Memory B cell (primary cell): ENCODE measurements at places on chromosomes 7 and 10.

- DNase-seq = no peak
Measured at GRCh38 chr7:15430911-15431310, 130.9 kb downstream of the AGMO start.

DNA sequence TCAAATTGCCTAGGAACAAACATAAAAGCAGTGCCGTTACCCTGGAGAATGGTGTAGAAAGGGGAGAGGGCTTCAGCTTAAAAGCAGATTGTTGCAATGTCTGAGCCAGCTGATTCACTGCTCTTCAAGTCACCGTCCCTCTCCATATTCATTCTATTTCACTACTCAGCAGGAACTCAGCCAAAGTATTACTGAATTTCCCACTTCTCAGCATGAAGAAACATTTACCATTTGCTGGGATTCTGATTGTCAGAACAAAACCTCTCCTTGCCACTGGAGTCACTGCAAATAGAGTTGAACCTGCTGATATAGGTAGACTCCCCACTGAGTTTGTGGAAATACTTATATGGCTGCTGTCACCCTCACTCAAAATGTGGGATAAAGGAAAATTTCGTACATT is 71.7 kb downstream of the PPP1R17 start:
- DNase-seq = no peak

DNA sequence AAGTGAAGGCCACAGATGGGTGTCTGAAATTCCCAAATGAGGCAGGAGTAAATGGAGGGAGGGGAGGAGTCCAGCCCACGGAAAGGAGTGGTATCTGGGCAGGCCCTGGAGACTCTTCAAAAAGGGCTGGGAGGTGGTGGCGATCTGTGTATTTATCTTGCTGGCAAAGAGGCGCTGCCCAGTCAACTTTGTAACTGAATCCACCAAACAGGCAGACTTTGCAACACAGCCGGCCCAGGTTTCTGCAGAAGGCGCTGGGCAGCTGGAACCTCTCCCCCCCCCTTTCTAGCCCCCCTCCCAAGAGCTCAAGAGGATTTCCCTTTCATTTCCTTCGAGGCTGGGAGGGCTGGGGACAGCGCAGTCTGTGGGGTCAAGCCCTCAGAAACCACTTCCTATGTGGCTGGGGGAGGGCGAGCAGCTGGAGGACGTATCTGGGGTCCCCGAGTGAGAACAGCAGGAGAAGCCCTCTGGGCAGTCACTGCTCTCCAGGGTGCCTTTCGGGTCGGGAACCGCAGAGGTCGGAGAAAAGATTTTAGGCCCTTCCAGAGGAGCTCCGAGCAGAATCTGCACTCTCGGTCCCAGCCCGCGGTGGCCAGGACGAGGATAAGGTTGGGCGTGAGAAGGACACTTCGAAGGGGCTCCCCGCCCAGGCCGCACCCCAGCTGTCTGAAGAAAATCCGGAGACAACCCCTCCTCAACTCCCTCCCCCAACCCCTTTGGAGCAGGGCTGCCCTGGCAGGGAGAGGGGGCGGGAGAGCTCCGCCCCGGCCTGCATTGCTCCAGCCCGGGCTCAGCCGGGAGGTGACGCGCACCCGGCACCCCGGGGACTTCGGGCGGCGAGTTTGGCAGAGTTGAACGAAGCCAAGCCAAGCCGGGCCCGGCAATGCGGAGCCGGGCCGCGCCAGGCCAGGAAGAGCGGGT is 965 bp downstream of the ZCCHC24 start:
- DNase-seq = peak; percentile 44

DNA sequence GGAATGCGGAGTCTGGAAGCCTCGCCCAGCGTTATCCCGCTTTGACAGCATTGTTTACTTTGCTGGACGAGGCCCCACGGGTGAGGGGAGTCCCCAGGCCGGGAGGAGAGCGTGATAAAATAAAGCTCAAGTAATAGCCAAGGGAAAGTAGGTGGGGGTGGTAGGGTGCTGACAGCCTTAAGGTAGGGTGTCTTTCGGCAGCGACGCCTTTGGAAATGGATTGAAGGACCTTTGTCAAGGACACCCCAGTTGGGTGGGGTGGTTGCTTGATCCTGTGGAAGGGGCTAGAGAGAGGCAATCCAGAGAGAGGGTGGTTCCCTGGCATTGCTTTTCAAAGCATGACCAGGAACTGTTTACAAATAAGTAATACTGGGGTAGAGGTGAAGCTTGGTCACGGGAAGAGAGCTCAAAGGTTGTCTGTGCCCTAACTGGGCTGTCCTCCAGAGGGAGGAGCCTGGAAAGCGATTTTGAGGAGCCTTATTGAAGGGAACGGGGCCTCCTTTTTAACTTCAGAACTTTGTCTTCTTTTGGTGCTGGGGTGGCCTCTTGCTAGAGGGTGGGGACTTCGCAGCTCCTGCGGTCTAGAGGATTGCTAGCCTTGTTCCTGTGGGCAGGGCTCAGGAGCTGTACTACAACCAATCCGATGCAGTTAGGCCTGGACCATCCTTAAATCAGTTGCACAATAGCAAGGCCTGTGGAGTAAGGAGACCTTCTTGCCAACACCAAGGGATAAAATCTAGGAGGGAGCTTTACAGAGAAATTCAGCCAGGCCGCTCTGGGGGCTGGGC is 1.3 kb downstream of the EIF4EBP2 start:
- DNase-seq = no peak

DNA sequence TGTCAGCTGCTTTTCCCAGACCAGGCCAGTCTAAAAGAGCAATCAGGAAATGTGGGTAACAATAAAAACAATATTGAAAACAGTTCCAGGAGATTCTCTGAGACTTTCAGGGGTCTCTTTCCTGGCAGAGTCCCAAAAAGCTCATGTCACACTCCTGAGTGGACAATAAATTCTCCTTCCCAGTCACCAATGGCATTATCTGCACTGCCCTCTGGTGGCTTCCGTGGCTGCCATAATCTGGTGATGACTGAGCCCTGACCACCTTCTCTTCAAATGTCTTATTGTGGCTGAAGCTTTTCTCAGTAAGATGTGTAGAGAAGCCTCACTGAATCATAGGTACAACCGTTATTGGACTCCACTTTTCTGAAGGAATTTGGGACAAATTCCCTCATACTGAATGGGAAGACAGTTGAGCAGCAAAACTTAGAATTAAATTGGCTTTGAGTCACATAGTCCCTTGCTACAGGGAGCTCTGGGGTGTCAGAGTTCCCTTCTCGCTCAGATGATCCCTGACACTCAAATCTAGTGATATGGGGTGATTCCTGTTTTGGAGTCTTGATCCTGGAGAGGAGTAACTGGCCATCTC is 24.4 kb upstream of the ASAH2 start:
- DNase-seq = peak; percentile 36

GRCh38 chr7:36749282-36749960 is 25.1 kb upstream of the AOAH start:
- no peak for DNase-seq

- no peak for DNase-seq
Measured at GRCh38 chr10:69400936-69401335, 15.8 kb downstream of the TACR2 start.

GRCh38 chr7:114312649-114313048 is 102.0 kb upstream of the FOXP2 start:
- DNase-seq = no peak

DNA sequence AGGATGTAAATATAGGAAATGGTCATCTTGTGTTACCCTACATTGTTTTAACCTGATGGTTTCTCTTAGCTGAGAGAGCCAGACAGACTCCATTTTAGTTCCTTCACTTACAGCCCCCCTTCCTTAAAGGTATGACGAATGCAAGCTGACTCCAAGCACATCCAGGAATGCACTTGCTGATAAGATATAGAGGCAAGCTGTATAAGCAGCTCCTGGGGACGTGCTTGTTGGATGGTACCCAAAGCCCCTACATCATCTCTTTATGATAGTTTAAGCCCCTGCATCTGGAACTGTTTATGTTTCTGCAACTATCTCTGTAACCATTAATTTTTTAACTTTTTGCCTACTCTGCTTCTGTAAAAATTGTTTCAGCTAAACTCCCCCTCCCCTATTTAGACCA is 41.7 kb downstream of the ZNF25 start:
- no peak for DNase-seq

DNA sequence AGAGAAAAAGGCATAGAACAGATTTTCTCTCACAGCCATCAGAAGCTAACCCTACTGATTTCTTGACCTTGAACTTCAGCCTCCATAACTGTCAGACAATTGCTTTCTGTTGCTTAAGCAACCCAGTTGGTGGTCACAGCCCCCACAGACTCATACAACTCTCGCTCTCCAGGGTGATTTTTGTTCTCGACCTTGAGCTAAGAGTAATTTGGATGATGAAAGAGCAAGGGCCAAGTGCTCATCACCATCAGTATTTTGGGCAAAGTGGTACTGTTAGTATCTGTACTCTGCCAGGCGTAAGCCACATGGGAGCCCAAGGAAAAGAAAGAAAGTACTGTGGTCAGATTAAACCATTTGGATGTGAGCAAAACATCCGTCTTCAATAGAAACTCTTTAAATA is 81.9 kb downstream of the AOAH start:
- DNase-seq = no peak

- no peak for DNase-seq
Measured at GRCh38 chr7:80027611-80028173, 106.9 kb upstream of the GNAI1 start.

GRCh38 chr10:11150879-11151415 is 133.3 kb downstream of the CELF2 start:
- no peak for DNase-seq

DNA sequence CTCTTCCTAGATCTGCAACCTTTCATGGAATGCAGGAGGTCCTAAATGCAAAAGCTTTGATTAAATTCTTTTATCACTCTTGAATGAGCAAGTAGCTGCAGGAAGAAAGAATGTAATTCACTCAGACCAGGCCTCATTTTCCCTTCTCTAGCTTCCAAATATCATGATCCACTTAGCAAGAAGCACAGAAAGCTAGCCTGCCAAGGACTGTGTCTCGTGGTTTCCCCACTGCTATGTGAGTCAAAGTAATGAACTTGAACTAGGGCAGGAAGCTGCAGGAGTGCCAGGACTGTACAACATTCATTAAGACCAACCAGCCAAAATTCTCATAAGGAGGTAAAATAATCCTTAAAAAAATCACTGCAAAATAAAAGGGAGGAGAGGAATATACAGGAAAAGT is 379.2 kb downstream of the CALN1 start:
- DNase-seq = no peak

DNA sequence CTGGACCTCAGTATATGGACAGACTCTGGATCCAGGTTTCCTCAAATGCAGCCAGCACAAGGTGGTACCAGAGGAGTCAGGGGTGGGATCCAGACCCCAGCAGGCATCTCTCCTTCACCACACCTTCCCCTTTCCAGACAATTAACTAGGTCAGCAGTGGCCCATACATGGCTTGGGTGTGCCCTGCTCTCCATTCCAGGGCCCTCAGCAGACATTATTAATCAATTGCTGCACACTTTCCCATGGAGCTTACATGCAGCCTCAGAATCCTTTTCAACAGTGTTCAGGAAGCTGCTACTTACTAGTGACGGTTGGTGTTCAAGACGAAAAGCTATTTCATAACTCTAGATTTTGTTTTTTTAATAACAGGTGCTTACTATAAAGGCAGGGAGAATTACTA is 6.0 kb downstream of the COL13A1 start:
- no peak for DNase-seq

GRCh38 chr10:97851341-97852001 is 1.8 kb downstream of the GOLGA7B start:
- no peak for DNase-seq
